ENCODE measurements at places on chromosomes 6 and 20.

GRCh38 chr20:14951105-14951504, 613.7 kb upstream of the FLRT3 start:
- DNase-seq: peak; percentile 15

DNA sequence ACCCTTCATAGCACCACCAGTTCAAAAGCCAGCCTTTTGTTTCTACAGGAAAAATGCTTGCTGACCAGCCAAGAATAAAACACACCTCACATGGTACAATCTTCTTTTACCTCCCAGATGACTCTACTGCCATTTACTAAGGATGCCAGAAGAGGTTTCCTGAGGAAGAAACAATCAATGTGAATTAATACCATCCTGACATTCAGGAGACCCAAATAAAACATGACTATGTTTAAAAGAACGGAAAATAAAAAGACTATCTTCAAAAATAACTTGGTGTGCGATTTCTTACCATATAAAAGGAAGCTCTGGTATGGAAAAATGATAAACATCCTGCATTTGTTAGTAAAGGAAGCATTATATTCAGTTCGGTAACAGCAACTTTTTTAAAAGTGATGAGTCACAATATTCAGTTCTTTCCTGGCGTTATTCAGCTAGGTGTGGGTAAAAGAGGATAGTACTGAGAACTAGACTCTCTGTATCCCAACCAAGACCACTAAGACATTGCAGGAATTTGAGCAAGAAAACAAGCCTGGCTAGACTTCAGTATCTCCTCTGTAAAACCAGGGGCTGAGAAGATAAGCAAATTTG, 16.3 kb downstream of the COL21A1 start:
- no peak for DNase-seq

DNA sequence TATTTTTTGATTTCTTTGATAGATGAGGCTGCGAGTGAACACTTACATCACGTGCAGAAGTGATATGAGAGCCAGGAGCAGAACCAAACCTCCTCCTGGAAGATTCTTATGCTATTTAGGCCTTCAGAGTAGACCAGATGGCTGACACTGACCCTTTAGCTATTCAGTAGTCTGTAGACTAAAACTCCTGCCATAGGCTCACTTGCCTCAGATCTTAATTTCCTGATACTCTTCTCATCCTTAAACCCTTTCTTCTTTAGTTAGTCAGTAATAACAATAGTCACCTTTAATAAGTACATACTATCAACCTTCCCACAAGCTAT, 45.2 kb upstream of the PXDC1 start:
- no peak for DNase-seq

DNA sequence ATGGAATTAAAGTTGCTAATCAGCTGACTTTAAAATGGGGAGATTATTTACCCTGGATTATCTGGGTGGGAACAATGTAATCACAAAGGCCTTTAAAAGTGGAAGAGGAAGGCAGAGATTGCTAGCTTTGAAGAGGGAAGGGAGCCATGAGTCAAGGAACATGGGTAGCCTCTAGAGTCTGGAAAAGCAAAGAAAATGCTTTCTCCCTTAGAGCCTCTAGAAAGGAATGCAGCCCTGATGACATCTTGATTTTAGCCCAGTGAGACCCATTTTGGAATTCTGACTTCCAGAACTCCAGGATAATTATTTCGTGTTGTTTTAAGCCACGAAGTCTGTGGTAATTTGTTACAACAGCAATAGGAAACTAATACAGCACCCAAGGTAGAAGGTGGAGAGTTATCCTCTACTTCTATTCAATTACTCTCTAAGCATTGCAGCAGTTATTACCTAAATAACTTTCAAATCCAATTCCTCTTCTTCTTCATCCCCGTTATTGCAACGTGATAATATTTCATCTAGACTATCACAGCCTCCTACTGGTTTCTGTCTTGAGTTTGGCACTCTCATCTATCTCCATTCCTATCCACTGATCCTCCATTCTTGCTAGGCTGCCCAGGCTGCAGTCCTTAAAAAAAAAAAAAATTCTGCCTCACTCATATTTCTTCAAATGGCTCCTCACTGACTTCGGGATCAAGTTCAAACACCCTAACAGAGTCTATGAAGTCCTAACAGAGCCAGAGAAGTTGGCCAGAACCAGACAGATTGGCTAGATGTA, 224.3 kb downstream of the BTBD9 start:
- DNase-seq: no peak

- peak; percentile 29 for DNase-seq
Observed at GRCh38 chr6:4169028-4169789, 33.8 kb upstream of the ECI2 start.

DNA sequence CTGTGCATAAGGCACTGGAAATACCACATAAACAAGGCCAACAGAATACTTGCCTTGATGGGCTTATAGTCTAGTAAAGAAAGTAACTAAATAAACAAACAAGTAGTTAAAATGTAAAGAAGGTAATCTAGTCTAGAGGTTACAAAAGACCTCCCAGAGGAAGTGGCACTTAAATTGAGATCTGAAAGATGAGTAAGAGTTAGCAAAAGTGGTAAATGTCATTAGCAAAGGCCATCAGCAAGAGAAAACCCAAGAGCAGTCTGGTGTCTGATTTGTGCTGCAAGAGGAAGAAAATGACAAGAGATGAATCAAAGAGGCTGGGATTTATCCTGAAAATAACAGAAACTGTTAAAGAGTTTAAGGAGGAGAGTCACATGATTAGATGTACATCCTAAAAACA, 96.6 kb upstream of the SMLR1 start:
- no peak for DNase-seq

DNA sequence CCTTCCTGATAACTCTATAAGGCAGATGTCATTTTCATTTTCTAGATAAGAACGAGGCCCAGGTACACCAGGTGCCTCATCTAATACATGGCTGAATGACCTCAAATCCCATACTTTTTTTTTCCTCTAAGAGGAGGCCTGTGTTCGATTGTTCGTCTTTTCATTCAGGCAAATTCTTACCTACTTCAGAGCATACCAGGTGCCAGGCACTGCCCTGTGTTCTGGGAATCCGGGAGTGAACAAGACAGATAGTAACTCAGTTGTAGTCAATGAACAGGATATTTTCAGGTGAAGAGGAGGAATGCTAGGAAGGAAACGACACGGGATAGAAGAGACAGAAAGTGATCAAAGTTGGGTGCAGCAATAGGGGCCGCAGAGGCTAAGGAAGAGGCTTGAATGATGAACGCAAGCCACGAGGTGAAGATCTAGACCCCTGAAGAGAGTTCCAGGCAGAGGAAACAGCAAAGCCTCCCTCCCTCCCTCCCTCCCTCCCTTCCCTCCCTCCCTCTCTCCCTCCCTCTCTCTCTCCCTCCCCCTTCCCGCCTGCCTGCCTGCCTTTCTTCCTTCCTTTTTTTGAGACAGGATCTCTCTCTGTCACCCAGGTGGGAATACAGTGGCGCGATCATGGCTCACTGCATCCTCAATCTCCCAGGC, 150.1 kb upstream of the ZNF217 start:
- DNase-seq: no peak

DNA sequence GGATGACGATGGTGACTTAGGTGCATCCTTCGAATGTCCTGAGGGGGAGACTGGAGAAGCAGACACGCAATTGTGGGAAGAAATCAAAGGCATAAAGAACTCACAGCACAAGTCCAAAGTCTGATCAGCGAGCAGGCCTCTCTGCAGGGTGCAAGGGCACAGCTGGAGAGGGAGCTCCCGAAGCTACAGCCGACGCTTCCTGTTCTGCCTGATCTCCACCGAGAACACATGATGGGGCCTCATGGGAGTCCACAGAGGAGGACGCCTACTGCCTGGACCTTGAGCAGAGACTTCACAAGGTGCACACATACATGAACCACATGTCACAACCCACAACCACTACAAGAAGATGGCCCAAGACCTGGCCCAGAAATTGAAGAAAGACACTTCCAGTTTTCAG, 51.4 kb downstream of the RIN2 start:
- no peak for DNase-seq

DNA sequence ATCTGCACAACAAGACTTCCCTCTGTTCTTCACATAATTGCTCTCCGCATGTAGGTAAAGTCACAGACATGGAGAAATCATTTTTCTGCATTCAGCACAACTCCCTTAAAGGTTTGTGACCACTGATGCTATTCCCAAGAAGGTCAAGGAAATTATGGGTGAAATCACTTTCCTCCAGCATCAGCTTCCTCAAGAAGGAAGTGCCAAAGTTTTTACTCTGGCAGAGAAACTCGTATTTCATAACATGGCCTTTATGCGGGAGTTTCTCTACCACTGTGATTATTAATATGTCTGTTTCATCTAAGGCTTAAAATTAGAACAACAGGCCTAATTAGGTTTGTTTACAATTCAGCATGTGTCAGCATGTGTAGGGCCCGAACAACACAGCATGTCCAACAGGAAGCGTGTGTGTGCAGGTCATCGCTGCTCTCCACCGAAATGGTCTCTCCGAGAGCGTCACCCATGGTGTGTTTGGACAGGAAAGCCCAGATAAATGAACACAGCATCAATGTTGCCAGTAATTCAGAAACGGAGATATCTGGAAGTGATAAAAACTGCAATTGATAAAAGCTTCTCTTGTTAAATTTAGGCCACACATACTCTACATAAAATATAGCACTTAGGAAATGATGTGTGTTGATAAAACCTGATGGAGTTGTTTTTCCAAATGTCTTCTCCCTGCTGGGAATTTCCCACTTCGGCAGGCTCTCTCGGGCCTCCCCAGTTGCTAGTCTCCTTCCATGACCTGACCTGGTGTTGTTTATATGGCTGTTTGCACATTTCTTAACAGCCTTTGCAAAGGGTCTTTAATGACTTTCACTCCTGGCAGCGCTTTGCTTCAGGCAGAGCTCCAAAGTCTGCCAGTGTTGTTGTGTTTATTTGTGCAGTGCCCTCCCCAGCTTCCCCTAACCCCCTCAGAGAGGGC, 265.1 kb upstream of the CEP162 start:
- peak; percentile 39 for DNase-seq

- DNase-seq: peak; percentile 87
Observed at GRCh38 chr20:3781153-3781910, at the start of gene SPEF1. TSS of gene SPEF1 (minus strand) at chr20:3781448. CDS start at chr20:3781287, 161 bp downstream.

DNA sequence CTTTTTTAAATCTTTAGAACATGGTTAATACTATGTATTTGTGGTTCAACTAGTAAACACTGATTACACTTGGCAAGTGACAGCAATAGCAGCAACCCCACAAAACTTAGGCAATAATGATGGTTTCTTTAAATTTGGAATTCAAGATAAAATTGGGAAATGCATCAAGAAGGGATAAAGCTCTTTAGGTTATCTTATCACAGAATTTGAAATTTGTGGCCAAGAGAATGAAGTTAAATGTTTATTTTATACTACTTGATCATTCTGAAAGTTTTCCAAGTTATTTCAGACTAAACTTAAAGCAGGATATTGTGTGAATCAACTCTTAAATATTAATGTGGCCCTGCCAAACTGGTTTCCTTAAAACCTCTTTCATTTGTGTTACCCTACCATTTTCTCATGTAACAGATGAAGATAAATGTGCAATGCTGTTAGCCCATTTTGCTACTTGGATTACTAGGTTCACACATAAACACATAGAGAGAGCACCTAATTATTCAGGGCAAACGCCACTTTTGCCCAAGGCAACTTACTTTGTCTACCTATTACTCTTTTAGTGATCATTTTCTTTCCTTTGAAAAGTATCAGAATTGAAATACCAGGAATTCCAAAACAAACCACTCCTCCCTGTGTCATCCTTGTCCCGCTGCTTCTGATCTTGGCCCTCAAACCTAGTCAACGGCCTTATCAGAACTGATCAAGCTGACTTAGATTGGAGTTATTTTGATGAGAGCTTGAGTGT, 186.7 kb upstream of the TENT5A start:
- peak; percentile 80 for DNase-seq

DNA sequence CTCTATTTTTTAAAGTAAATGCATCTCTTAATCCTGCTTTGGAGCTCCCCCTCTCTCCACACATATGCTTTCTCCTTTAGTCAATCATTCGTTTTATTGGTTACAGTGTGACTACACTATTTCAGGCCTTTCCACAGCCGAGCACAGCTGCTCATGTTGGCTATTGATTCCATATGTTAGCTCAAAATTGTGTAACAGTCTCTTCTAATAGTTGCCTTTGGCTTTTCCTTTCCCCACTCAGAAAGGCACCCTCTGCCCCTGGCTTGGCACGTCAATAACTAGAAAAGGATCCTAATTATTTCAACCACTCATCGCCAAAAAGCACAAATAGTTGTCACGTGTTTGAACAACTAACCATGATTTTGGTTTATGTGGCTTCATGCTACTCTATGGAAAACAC, 410.3 kb upstream of the SLC35B3 start:
- no peak for DNase-seq

- DNase-seq: peak; percentile 2
Observed at GRCh38 chr6:97632341-97632740, 349.3 kb upstream of the MMS22L start.

GRCh38 chr20:53157443-53158408, 185.6 kb downstream of the TSHZ2 start:
- peak; percentile 52 for DNase-seq

- no peak for DNase-seq
Observed at GRCh38 chr6:116437656-116438055, 23.5 kb upstream of the CALHM6 start.

GRCh38 chr20:22682381-22682780, 98.0 kb upstream of the FOXA2 start:
- no peak for DNase-seq

DNA sequence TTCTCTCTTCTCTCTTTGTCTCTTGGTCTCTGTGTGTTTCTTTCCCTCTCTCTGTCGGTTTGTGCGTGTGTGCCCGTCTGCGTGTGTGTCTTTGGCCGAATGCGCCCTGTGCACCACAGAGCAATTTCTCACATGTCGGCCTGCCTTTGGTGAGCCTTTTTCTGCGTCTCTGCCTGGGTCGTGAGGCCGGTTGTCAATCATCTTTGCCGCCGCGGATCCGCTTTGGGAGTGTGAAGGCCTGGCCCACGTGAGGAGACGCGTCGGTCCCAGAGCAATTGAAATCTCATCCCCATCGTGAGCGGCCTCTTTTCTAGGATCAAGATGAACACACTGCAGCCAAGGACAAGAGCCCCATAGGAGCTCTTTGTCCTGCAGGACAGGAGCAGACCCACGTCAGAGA, 580.7 kb upstream of the ZNF337 start:
- no peak for DNase-seq

DNA sequence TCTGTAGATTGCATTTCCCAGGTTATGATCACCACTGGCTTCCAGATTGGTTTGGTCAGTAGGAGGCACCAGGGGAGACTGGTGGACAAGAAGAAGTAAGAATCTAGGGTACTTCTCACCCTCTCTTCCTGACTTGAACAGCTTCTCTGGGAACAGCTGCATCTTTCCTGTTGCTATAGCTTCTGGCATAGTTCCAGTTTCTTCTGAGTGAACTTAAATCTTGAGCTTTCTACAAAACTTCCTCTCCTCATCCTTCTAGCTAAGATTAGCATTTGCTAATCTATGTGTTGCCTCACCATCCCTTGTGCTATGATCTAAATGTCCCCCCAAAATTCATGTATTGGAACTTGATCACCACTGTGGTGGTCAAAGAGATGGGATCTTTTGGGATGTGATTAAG, 724.6 kb downstream of the UTRN start:
- DNase-seq: peak; percentile 42

DNA sequence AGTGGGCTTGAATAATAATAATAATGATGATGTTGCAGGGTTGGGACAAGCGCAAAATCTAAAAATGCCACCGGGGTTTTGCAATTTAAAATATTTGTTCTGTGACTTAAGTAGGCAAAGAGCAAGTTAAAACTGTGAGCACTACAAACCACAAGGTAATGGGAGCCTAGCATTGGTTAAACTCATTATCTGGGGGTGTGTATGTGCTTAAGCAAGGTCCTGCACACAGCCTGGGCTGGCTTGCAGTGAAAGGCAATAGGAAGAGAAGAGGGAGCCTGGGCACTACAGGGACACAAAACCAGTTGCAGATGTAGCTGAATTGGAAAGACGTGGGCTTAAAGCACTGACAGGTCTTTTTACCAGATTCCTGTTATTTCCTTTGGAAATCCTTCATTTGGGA, 11.7 kb downstream of the SIM1 start:
- no peak for DNase-seq
